Activated B cell treated with CpG ODN at 0.5 μM for 24 hours (primary cell): ENCODE measurements at places on chromosomes 5 and 9.

DNA sequence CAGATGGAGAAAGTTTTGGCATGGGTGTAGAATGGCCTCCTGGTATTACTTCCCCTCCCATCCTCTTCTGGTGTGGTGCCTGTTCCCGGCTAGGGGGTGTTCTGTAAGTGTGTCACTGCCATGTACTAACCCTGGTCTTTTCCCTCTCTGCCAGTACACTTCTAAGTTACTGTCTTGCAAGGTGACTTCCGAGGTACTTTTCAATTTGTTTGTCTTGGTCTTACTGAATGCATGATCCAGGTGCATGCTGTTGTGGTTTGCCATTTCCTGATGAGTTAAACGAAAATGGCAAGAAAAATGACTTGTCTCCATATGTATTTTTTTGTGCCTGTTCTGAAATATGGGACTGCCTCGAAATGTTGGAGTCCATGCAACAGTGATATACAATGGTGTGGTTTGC is 46.0 kb downstream of the C9orf152 start:
- no peak for DNase-seq

DNA sequence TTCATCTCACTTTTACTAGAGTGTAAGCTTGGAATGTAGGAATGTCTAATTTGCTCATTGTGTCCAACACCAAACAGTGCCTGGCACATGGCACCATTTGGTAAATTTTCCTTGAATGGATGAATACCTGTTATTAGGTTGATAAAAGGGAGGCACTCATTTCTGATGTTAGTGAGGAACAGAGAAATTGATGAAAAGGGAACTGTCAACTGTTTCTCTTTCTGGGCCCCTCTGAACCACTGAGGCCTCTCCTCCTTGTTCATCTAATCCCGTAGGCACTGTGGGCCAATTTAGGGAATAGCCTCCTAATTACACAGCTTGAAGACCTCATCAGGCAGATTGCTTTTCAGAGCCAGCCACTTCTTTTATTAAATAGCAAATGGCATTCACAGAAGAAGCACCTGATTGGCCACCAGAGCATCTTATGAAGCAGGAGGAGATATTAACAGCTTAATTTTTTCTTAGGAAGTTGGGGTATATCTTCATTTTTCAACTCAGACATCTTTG is 22.6 kb downstream of the MRRF start:
- no peak for DNase-seq

GRCh38 chr5:95331358-95331757 is 46.5 kb upstream of the MCTP1 start:
- no peak for DNase-seq

DNA sequence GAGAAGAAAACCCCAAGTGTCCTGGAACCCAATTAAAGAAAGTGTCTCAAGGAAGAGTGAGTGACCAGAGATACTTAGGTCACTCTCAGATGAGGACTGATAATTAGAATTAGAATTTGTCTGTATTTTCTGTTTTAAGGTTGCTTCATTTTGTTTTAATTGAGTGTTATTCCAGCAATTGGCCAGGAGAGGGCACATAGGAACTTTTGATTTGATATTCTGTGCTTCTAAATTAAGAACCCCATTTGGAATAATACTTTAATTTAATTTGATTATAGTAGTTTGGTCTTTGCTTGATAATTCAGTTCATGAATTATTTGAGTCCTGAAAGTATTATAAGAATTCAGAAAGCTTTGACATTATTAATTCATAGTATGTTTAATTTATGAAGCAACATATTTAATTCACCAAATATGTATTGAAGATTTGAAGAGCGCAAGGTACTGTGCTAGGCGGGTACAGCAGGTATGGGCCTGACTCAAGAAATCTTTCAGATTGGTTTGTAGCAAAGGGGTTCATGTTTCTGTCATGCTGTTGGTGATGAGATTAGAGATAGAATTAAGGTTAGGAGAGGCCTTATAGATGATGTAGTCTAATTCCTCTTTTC is 4.9 kb downstream of the MRPL22 start:
- DNase-seq: no peak

- DNase-seq: peak; percentile 37
Measured at GRCh38 chr5:140239939-140240700, 62.8 kb downstream of the PFDN1 start.

- DNase-seq: no peak
Measured at GRCh38 chr5:141778683-141779082, 96.7 kb upstream of the ARAP3 start.

DNA sequence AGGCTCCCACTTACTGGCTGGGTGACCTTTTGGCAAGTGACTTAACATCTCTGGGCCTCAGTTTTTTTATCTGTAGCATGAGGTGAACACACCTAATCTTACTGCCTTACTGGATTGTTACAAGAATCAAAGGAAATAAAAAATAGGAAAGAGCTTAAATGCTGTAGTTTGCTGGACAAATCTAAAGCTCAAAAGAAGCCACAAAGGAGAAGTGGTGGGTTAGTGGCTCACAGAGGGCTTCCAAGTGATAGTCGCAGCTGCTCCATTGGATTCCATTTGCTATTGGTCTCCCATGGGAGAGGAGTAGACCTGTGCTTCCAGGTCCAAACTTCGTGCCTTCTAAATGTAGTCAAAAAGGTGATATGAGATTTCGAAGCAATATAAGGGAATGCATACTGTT is 123.6 kb downstream of the SEMA6A start:
- DNase-seq: no peak

GRCh38 chr9:132472199-132472598 is 62.2 kb downstream of the CFAP77 start:
- DNase-seq: no peak

DNA sequence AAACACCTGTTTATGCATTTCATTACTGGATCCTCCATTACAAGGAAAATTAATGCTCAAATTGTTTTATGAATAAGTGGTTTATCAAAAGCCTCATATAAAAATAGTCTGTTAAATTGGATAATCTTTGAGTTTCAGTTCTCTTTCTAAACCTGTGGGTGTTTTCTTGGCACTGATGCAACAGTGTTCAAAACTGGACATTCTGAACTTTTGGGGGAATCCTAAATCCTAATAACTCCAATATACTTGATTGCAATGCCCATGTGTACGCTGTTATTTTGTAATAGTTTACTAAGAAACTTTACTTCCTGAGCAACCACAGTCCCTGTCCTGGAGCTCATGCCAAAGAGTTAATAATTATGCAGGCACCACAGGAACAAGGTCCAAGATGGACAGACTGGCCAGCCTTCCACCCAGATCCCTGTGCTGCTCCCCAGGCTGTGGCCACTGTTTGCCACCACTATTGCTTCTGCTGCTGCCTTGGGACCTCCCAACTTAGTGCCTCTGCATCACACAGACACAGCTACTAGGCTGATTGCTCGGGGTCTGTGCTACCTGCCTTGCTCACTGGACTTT is 14.0 kb downstream of the IRGM start:
- no peak for DNase-seq

- DNase-seq: no peak
Measured at GRCh38 chr5:109833946-109834345, 144.2 kb downstream of the MAN2A1 start.

DNA sequence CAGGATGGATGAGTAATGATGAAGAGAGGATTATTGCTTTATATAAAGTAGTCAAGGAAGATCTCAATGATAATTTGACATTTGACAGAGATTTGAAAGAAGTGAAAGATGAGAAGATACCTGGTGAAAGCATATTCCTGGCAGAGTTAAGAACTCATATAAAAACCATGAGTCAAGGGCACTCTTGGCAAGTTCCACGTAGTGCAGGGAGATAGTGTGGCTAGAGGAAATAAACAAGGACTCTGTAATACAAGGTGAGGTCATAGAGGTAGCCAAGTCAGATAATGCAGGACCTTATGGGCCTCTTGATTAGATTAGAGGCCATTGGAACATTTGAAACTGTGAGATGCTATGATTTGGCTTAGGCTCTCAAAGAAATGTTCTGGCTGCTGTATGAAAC is 72.3 kb downstream of the HCN1 start:
- DNase-seq: no peak

DNA sequence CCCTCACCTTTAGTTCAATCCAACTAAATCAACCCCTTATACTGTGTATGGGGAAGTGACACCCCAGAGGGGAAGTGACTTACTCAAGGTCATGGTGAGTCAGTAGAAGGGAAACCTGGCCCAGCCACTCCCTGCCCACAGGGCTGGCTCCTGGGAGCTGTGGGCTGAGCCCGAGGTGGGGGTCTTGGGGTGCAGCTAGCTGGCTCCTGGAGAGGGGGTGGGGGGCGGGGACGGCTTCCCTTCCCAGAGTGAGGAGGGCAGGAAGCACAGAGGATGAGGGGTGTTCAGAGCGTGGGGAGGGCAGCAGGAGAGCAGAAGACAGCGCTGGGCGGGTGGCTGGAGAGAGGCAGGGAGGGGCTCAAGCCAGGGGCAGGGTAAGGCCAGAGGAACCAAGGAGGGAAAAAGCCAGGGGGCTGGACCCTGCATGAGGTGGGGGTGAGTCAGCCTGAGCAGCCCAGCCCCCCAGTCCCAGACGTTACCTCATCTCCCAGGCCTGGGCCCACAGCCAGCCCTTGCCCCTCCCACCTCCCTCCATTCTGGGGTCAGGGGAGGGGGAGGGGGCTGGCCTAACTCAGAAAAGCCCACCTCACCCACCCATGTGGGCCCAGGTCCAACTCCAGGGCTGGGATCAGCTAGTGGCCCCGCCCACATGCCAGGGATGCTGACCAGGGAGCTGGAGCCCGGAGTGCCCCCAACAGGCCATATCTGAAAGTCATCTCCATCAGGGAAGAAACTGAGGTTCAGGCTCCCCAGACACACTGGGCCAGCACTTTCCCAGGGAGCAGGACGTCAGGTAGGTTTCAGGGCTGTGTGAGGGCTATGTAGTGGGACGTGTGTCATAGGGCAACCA is 2.8 kb downstream of the PDLIM7 start:
- peak; percentile 44 for DNase-seq

DNA sequence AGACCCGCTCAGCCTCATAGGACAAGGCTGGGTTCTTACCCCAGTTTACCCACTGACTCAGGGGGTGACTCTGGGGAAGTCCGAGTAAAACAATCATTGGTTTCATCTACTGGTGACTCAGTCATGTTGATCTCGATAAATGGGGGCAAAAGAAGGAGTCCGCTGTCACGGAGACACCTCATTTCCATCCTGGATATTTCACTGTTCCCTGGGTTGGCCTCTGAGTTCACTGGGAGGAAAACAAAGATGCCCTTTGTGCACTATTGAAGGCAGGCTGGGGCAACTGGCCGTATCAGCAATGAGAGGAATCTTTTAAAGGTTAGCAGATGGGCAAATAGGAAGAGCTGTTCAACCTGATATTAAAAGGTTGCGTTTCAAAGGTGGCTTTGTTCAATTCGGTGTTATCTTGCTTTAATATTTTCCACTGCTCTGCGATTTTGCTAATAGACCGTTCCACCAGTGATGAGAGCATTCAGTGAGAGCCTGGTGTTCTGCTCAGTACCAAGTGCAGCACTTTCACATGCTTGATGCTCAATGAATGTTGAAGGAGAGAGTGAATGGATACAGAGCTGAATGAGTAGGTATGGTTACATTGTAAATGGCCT is 110.2 kb upstream of the EGFLAM start:
- DNase-seq: no peak

- DNase-seq: no peak
Measured at GRCh38 chr5:64417390-64417789, 88.4 kb upstream of the RGS7BP start.

GRCh38 chr5:79021753-79022152 is 36.6 kb upstream of the ARSB start:
- DNase-seq: no peak

GRCh38 chr5:135249658-135250057 is 149.4 kb downstream of the MACROH2A1 start:
- DNase-seq: no peak

DNA sequence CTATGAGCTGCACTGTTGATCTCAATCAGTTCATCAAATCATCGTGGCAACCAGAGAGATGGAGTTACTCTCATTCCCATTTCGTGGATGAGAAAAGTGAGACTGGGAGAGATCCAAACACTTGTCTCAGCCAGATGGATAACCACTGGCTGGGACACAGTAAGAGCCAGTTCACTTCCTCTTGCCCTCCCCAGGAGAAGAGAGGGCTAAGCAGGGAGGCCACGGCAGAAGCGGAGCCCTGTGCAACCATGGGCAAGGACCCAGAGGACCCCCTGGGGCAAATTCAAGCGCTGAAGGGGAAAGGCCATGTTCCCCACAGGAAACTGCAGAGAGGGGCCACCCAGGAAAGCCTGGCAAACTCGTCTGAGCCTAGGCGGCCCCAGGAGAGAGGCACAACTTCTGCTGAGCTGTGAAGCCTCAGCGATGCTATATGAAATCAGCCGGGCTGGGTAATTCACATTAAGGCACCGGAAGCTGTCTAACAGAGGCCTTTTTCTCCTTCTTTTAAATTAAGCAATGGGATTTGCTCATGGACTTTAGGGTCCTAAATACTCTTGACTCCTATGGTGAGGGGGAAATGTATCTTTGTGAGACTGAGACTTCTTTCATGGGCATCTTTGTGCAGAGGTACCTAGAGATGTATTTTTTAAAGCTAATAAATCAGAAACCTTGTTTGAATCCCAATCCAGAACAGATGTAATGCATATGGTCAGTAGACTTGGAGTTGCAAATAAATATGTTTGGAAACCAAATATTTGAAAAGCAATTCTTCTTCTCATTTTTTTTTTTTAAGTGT is 137.1 kb upstream of the SMIM23 start:
- no peak for DNase-seq

GRCh38 chr9:123339666-123340510 is 16.1 kb upstream of the CRB2 start:
- no peak for DNase-seq

DNA sequence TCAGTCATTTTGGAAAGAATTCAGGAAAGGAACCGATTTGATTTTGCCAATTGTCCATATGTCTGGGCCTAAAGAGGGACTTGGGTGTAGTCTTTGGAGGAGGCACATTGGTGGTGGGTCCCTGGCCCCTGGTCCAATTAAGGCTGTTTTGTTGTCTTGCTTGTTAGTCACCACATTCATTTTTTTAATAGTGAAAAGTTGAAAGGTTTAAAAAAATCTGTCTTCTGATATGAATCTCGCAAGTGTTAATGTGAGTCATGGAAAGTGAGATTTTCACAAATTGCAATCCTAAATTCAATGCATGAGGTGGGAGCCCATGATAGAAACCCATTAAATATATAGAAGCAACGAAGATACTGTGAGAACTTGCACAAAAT is 165.9 kb upstream of the OTULINL start:
- DNase-seq: no peak

- DNase-seq: peak; percentile 59
Measured at GRCh38 chr5:132238169-132238744, 10.6 kb upstream of the P4HA2 start.

- no peak for DNase-seq
Measured at GRCh38 chr5:81817980-81818379, 67.1 kb upstream of the SSBP2 start.

- DNase-seq: no peak
Measured at GRCh38 chr5:152262667-152263066, 142.4 kb downstream of the NMUR2 start.

DNA sequence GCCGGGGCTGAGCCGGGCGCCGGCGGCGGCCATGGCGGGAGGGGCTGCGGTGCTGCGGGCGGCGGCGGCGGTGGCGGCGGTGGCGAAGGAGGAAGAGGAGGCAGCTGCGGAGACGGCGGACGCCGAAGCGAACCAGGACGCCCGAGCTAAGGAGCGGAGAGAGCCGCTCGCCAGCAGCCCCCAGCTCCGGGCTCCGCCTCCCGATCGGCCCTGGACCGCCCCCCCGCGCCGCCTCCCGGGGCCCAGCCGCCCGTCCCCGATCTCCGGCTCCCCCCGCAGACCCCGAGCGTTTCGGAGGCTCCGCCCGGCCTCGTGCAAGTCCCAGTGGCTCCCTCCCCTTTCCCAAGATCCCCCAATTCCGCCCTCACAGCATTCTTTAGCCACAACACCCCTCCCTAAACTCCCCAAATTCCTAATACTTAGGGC is at the start of gene ASTN2:
Gene ASTN2, minus strand, starts transcription at position 152 of the 426 bp plus-strand sequence. Its CDS starts 119 bp downstream, at position 33.
- no peak for DNase-seq
